Karpas-422 (cell line): ENCODE measurements at places on chromosomes 3 and 15. TPM values are rescaled to one million over a fixed set of nuclear protein-coding genes. Genes with fewer than 3 reads are reported as not detected.

- DNase-seq = no peak
Measured at GRCh38 chr15:95624616-95625361, 705.7 kb upstream of the NR2F2 start.

DNA sequence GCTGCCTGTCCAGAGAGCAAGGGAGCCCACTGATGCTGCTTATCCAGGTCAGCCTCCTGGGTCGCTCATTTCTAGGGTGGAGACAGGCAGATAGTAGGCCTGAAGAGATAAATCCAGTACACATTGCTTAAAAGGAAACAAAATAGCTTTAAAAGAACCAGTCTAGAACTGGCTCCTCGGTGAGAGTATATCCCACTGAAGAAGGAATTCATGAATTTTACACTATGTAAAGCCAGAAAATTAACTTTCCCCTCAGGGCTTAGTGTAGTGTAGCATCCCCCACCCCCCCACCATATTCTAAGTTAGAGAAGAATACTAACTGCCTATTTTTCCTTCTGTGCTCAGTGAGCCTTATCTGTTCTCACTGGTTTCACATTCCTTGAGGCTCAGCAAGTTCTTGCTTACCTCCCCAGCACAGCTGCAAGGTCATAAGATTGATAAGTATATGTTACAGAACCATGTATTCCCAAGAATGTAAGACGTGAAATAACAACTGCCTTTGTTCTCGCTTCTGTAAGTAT, 30.5 kb upstream of the NOX5 start:
- no peak for DNase-seq

DNA sequence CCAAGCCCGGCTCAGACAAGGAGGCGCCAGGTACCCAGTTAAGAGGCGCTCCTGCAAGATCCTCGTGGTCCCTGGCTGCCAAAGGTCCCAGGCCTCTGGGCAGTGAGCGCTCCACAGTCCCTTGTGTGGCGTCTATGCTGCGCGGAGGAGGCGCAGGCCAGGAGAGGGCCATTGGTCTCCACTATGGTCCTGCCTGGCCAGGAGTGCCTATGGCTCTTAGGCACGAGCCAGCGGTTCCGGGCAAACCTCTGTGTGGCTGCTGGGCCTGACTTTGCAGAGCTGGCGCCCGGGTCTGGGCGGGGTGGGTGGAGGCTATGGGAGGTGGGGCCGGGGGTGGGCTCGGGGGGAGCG, 660 bp upstream of the ADAMTSL3 start:
- DNase-seq = no peak

STRIT1 gene
- total RNA-seq = not detected in 2 replicates

DNA sequence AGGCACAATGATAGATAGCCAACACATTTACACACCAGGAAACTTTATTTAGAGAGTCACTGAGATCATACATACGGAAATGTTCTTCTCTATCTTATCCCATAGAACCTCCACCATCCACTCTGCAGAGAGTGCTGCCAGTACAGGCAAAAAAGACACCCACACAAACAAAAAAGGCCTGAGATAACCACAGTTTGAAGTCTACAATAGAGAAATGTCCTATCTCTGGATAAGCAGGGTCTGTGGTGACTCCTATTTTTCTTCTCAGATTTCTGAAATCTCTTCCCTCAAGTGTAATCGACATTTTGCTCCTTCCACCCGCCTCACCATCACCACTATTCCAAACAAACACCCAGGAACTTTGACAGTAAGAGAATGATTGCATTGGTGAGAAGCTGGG, 413.9 kb upstream of the NR2F2 start:
- DNase-seq = no peak

GRCh38 chr3:164641071-164641470, 437.2 kb downstream of the SI start:
- DNase-seq = no peak

- peak; percentile 16 for DNase-seq
Measured at GRCh38 chr15:61379005-61379404, 149.9 kb upstream of the RORA start.

- no peak for DNase-seq
Measured at GRCh38 chr15:30865257-30865656, 38.5 kb upstream of the FAN1 start.
